Inflammatory macrophage treated with lipopolysaccharide for 1 hour (primary cell): ENCODE measurements at places on chromosomes 12 and 14.

DNA sequence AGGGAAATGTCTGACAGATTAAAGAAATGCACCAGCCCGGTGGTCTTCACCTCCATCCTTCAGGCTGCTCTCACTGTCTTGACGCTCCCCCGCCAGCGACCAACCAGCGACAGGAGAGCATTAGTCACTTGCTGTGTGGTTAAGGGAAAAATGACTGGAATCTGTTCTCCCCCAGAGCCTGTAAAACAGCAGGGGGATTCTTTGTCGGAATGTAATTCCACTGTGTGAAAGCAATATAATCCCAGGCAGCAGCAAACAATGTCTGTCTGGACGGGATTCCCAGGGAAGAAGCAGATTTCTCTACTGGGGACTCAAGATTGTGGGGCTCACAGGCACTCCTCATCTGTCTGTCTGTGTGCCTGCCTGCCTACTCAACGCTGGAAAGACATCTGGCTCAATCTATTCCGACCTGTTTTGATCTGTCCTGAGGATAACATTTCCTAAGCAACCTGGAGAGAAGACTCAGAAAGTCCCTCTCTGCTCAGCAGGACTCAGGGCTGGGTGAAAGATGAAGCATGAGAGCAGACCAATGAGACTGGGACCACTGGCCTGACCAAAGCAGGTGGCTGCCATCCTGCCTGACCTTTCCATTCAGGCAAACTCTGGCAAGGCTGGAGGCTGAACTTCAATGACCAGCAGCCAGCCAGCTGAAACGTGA, 54.6 kb downstream of the NUAK1 start:
- no peak for DNase-seq

DNA sequence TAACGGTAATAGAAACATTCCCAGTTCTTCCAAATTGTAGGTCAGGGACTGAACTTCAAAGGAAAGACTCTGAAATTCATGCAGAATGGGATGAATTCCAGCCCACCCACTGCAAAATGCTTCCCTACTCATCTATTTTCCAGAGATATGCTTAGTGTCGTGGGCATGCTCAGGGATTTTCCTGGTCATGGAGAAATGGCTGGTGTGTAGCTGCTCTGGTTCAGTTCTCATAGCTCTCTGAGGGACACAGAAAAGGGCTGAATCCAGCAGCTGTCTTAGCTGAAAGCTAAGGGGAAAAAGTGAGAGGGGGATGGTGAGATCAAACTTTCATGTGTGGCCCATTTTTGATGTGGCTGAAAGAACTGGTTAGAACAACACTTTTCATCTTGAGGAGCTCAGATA, 72.9 kb upstream of the KRAS start:
- DNase-seq = no peak

GRCh38 chr12:79732638-79733037, 41.9 kb upstream of the PAWR start:
- no peak for DNase-seq

DNA sequence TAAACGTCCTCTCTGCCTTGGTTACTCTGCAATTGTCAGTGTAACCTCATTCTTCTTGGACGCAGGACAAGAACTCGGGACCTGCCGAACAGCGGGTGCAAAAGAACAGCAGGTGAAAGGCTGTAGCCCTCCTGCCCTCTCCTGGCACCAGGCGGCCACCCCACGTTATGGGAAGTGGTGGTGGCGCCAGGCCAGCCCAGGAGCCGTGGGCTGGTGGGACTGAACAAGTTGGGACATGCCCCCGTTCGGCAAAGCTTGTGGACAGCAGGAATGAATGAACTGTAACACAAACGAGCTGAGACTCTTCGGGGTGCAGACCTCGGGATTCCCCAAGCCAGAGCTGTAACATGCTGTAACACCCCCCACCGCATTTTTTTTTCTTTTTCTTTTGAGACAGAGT, 6.6 kb upstream of the M6PR start:
- DNase-seq = no peak

- DNase-seq = no peak
These were observed 592.7 kb downstream of the ETNK1 start for GRCh38 chr12:23217667-23218066.
